ENCODE measurements at places on chromosomes 13 and 19. TPM values are rescaled to one million over a fixed set of nuclear protein-coding genes. Genes with fewer than 3 reads are reported as not detected.
A peak's percentile ranks its signal among the peaks of the same experiment; 100 is the strongest.

Gene CABP5
- total RNA-seq = not detected

Gene SYT5
- total RNA-seq = not detected

Gene FAM216B
- total RNA-seq = not detected

Gene CPB2
- 0.23 TPM for total RNA-seq

Gene SBK2
- not detected for total RNA-seq

Gene MYPOP
- total RNA-seq = 2.2 TPM

DNA sequence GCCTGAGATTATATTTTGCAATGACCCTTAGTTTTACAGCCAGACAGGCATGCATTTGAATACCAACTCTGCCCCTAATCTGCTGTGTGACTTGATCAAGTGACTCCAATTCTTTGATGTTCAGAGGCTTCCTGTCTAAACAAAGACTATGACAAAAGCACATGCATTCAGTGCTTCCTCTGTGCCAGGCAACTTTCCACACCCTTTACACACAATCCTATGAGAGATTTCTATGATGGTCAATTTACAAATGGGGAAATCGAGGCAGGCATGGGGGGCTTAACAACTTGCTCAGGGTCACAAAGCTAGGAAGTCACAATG lies 3.7 kb upstream of the LYPD3 start:
- no peak for DNase-seq

- DNase-seq = no peak
Measured at GRCh38 chr13:30429721-30430694, 7.7 kb downstream of the UBE2L5 start.

DNA sequence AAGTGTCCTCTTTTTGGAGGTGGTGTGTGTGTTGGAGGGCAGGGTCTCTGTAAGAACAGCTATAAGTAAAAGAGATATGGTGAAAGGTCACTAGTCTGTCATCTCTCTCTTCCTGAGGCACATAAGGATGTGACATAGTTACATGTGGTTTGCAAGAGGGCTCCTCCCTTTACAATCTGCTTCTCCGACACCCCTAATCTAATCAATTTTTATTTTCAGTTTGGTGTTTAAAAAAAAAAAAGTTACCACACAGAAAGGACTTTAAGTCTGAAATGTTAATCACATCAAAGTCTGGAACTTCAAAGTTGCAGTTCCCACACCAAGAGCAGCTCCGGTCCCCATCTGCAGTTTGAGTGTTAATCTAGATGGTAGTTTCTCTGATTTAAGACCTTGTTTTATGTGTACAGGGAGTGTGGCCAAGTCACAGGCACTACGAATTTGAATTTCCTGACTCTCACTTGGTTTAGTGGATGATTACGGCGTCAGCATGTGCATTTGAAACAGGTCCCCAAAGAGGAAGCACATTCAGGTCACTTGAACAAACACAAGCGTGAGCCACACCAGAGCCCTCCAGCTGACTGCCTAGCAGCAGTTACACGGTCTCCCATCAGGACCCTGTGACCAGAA lies 53.1 kb downstream of the FOXO1 start:
- no peak for DNase-seq

DNA sequence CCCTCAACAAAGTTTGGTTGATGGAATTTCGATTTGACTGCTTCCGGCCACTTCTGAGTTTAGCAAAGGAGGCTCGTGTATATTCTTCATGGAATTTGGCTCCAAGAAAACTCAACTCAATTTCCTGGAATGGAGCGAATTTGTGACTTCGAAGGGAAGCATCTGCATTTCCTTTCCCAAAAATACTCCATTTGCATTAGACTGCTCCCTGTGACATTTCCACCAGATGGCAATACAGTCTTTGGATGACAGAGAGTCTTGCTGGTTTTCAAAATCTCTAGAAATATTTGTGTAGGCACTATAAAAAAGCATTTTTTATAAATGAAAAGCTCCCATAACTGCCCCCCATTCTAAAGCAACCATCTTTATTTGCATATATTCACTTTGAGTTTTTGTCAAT lies 4.1 kb downstream of the C1QTNF9 start:
- no peak for DNase-seq

DNA sequence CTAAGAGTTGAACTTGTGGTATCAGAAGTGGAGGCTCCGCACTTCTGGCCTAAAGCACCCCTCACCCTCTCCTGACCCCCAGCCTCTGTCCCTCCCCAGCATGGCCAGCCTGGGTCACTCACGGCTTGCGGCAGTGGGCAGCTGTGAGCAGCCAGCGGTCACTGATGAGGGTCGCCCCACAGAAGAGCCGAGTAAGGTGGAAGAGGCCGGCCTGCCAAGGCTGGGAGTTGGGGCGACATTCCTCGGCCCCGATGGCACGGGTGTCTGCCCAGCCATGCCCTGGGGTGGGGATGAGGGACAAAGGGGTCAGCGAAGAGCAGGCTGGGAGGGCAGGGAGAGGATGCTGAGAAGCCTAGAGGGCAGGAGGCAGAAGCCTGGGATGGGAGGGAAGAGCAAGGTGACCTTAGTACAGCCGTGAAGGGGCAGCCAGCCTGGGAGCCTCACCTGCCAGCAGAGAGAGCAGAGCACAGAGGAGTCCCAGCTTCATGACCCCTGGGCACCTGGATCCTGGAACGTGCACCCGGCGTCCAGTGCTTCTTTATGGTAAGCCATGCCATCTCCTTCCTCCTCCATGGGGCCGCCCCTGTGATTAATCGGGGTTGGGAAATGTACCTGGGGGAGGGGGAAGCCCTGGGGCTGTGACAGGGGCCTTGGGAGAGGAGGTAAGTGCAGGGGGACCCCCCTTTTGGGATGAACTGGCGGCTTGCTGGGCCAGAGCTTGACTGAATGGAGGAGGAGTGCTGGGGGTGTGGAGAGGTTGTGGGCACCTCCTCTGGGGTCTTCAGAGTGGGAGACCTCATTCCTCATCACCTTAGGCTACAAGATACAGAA lies 7.9 kb upstream of the KLK8 start:
- DNase-seq = no peak

DNA sequence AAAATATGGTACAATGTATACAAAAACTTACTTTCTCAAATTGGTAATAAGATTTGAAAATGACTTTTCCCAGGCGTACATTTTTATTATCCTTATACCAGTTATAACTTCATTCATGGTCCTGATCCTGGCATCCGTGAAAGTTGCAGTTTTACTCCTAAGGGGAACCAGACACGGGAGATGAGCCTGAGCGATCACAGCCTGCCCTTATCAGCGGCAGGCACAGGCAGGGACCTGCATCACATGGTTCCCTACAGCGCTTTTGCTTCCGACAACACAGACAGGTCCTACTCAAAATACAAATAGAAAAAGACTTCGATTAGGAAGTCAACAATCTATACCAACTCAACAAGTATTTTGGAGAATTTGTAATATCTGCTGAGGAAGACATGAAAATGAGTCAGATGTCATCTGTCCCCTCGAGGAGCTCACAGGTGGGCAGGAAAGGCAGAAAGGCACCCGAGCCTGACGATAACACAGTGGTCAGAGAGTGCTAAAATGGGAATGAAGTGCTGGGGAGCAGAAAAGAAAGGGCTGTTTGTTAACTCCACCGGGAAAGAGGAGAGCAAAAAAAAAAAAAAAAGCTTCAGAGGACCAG lies 93.4 kb downstream of the ABCC4 start:
- no peak for DNase-seq

DNA sequence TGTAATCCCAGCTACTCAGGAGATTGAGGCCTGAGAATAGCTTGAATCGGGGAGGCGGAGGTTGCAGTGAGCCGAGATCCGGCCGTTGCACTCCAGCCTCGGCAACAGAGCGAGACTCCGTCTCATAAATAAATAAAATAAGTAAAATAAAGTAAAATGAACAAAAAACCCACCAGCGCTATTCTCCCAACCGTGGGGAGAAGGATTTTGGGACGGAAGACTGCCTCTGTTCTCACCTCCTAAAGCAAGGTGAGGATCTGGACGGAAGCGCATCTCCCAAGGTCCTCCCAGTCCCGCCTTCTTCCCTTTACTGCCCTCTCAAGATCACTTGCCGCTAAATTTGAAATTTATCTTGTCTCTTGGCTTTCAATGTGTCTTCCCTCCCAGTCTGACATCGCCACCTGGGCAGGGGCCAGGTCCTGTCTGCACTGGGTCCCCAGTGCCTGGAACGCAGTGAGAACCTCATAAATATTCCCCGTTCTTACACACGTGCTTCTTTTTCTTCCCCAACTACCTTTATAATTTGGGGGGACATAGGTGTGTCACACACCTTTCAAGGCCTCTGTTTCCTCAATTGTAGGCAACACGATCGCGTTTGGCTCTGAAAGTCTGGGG lies 1.2 kb upstream of the DNAJB1 start:
- DNase-seq = no peak

DNA sequence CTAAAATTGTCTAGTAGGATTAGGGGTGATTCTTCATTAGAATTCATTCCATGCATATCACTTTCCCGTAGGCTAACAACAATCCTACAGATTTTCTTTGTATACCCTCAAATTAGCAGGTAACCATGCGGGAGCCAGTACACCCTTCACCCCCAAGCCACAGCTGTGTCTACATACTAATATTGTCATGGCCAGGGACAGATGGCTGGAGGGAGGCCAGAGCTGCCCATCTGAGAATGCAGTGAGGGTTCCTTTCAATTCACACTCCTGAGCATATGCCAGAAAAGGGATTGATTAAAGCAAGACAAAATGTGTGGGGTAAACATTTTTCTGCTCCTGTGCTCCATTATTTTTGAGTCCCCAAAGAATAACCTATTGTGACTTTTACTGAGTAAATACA lies 68.9 kb downstream of the FREM2 start:
- no peak for DNase-seq

- no peak for DNase-seq
Measured at GRCh38 chr13:111912991-111913760, 153.8 kb upstream of the SOX1 start.

- no peak for DNase-seq
Measured at GRCh38 chr13:26839682-26840081, 79.1 kb upstream of the GPR12 start.

- no peak for DNase-seq
Measured at GRCh38 chr13:23427342-23427843, 6.1 kb downstream of the SACS start.

GRCh38 chr19:32343550-32344262 lies 1.7 kb upstream of the ZNF507 start:
- DNase-seq = peak; percentile 6

- DNase-seq = peak; percentile 62
Measured at GRCh38 chr19:51127755-51128154, 3.0 kb downstream of the SIGLEC9 start.

DNA sequence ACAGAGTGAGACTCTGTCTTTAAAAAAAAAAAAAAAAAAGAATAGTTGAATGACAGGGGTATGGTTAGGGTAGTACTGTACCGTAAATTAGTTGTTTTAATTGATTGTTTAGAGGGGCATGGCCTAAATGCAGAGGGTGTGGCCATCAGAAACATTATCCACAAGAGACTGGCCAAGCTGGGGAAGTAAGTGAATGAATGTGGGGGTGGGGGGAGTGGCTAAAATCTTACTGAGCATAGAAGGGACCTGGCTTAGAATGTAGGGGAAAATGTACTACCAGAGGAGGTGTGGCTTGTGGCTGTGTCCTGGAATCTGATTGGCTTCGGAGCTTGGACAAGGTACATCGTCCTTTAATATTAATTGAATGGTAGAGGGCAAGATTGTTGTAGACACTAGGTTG lies 3.8 kb downstream of the BCL2L12 start:
- no peak for DNase-seq

DNA sequence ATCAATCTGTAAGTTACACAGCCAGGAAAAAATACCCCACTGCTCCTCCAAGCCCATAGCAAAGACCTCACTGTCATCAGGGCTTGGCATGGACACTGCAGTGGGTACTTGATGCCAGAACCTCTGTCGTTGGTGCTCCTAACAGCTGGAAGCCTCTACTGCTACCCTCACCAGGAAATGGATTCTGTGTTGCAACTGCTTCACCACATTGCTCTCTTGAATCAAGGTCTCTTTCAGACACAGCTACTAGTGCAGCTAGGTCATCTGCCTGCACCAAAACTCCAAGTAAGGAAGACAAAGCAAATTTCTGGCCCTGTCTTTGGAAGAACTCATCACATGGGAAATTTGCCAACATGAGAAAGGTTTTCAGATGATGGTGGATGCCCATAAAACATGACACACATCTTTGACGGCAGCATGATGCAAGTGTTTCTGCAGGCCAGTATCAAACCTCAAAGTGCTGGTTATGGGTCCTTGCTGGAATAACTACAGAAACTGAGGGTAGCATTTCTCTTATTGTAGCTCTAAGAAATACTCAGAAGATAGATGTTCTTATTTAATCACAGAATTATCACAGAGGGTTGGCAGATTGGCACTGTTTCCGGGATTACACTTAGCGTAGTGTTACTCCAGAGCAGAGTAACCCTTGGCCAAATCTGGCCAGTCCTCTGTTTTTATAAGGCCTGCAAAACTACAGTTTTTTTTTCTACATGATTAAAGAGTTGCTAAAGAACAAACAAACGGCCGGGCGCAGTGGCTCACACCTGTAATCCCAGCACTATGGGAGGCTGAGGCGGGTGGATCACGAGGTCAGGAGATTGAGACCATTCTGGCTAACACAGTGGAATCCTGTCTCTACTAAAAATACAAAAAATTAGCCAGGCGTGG lies 12.9 kb upstream of the PCCA start:
- no peak for DNase-seq

DNA sequence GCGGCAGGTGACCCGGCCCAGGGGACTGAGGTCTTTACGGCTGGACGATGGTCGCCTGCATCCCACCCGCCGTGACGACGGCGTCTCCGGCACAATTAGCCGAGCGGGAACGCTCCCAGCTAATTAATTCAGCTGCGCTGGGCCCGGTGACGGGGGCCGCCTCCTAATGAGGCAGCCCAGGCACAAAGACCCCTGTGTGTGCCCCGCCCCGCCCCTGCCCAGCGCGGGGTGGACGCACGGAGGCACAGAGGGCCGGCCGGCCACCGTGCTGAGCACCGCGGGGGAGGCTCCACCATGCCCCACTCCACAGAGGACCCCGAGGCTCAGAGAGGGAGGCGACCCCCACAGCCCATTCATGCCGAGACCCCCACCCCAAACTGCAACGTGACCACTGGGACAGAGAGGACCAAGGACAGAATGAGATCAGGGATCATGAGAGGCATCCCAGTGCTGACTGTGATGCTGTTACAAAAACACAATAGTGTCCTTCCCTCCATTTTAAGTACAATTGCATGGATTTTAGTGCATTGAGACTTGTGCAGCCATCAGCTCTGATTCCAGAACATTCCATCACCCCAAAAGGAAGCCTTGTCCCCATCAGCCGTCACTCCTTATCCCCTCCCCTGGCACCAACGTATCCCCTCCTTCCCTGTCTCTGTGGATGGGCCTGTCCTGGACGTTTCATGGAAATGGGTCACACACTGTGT lies 17.0 kb downstream of the EFNA2 start:
- no peak for DNase-seq
